ENCODE measurements at places on chromosomes 16 and 17.
A peak's percentile ranks its signal among the peaks of the same experiment; 100 is the strongest.

DNA sequence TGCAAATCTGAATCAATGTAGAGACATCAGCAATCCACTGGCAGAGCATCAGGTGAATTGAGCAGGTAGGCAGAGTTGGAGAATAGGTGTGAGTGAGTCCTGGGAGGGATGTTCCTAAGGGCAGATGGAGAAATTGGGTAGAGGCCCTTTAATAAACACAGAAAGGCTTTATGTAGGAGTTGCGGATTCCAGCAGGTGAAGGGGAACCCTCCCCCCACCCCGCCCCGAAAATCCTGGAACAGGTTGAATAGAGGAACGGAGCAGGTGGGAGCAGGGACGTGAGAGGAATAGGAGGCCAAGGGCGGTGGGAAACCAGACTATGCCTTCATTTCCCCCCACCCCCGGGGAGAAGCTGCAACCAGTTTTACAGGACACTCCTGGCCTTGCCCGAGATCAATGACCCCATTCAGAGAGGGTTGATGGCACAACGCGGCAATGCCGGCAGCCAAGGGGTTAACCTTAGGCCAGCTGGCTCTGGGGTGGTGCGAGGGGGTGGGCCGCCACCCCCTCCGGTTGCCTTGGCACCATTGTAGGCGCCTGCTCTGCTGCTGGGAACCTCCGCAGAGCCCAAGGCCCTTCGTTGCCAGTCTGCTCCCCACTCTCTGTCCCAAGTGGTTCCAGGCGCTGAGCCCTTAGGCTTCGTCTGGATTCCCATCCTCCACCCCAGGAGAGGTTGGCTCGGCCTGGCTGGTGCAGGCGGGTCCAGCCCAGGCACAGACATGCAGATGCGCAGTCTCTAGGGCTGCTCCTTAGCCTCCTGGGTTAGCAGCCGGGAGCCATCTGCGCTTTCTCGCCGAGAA lies 814 bp upstream of the RUNDC3A start:
- peak; percentile 37 for DNase-seq

GRCh38 chr16:51228097-51228659 lies 77.1 kb upstream of the SALL1 start:
- no peak for DNase-seq

- no peak for DNase-seq
Observed at GRCh38 chr16:22347100-22347820, 27.2 kb downstream of the CDR2 start.

DNA sequence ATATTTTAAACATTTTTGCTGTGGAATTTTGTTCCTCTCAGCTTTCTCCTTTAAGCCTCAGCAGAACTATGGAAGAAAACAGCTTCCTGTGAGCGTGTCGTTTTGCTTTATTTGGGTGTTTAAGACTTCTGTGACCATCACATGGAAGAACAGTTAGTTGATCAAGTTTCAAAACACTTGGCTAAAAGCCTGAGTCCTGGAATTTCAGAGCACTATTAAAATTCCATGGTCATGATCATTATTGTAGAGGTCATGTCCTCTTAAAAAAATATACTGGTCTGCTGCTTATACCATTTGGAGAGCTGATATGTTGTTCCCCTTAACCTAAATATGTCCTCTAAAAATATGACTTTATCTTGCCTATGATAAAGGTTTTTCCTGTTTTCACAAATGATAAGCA lies 12.6 kb upstream of the CDR2 start:
- DNase-seq, result peak; percentile 75

GRCh38 chr17:58577696-58578095 lies 63.3 kb upstream of the MTMR4 start:
- no peak for DNase-seq

GRCh38 chr17:82949361-82949760 lies 109.5 kb upstream of the ZNF750 start:
- DNase-seq, result no peak

Data from right lung (tissue), 10 donors.